ENCODE measurements at places on chromosomes 7 and 10. TPM values are rescaled to one million over a fixed set of nuclear protein-coding genes. Genes with fewer than 3 reads are reported as not detected.

Gene FEZF1
- not detected for total RNA-seq

Gene AHCYL2
- 6.6 TPM for total RNA-seq

Gene CYP3A4
- total RNA-seq = not detected

Gene LIPF
- total RNA-seq = not detected

Gene FGFBP3
- 0.78 TPM for total RNA-seq

Gene MCM10
- 9.6 TPM for total RNA-seq

Gene TIMM23
- 56.7 TPM for total RNA-seq

Gene GOT1
- total RNA-seq = 19.8 TPM

Gene GPR158
- total RNA-seq = 0.20 TPM

Gene GCK
- 1.6 TPM for total RNA-seq

Gene CPEB3
- 0.59 TPM for total RNA-seq

Gene TEX36
- total RNA-seq = not detected

Gene CALHM1
- total RNA-seq = not detected

Gene NAT16
- total RNA-seq = not detected

Gene ANKRD7
- 0.39 TPM for total RNA-seq

Gene CALN1
- total RNA-seq = not detected
